Type B pancreatic cell (in vitro differentiated cells): ENCODE measurements at places on chromosomes 16 and 17. TPM values are rescaled to one million over a fixed set of nuclear protein-coding genes. Genes with fewer than 3 reads are reported as not detected.

DNA sequence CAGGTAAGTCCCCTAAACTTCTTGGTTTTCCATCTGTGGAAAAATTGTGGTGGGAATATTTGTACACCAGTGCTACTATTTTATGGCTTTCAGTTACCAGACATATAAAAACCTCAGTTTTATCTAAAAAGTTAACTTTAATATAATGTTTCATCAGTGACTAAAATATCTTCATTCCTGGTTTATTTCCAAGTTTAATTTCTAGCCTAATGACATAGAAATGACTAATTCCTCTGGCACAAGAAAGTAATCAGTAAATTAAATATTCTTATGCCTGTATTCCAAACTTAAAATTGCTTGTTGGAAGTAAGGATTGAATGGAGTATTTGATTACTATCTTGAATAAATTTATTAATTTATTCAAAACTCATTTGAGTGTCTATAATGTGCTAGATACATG is 757.0 kb downstream of the CDH11 start:
- DNase-seq: no peak

GRCh38 chr16:89565256-89565505 is 4.7 kb downstream of the RPL13 start:
- DNase-seq: no peak

DNA sequence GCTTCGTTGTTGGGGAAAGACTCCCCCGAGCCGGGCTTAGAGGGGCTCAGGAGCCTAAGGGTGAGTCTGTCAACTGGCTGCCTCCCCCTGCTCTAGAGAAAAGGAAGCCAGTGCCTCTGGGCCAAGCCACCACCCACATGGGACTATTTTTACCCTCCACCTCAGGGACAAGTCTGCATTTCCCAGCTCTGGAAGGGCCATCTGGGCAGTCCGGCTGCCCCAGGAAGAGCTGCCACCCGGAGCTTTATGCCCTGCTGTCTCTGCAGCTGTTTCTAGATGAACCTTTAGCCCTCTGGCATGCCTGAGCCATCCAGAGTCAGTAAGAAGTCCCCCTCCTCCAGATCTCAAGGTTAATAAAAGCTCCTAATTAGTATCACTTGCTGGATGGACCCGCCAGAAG is 5.3 kb upstream of the RPRML start:
- DNase-seq: no peak

- DNase-seq: no peak
Measured at GRCh38 chr16:85491058-85491771, 121.9 kb upstream of the GSE1 start.

GRCh38 chr16:84476401-84476800 is 28.1 kb downstream of the MEAK7 start:
- peak; percentile 31 for DNase-seq

DNA sequence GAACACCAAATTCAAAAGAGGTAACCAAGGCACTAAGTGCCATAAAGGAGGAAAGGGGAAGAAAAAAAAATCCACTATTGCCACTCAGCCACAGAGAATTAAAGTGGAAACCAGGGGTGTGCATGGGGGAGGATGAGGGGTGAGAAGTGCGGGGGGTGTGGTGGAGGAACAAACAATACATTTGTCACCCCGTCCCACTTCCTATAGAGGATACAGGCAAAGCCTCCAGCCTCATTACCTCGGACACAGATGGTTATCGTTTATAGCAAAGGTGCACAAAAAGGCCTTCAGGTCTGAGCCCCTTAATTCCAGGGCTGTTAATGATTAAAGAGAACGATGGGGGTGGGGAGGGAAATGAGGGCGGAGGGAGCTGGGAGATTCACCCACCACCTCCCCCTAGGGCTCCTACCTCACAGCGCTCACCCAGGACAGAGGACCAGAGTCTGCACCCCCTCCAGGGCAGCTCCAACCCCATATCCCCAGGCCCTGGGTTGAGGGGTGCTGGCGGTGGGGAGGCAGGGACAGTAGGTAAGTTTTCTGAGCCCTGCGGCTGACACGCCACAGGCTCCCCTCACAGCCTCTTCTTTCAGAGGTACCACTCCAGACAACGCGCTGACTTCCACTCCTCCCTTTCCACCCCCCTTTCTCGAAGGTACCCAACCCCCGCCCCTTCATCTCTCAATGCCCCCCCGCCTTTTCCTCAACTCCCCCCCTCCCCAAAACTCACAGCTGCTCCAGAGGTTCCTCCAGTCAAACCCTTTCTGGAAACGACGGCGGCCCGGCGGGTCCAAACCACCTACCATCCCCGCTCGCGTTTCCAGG is 470 bp downstream of the DCUN1D3 start:
- DNase-seq: no peak

- DNase-seq: no peak
Measured at GRCh38 chr16:8967132-8967821, 3.6 kb upstream of the USP7 start.

- DNase-seq: no peak
Measured at GRCh38 chr16:85303354-85303883, 191.1 kb upstream of the CIBAR2 start.

DNA sequence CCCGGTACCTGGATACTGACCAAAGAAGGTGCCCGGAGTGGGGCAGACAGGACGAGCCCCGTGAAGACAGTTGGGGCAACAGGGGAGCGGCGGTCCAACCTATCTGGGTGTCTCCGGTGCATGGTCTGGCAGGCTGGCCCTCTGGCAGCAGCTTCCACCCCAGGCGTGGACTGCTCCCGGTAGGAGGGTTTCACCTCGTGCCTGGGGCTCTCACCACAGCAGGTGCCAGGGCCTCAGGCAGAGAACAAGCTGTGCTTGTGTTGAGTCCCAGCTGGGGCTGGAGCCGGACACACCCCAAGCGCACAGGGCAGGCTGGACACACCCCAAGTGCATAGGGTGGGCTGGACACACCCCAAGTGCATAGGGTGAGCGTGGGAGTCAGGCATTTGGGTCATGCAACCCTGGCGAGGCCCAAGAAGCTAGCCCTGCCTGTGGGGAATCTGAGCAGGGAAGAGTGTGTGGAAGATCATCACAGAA is 1.5 kb upstream of the FBXL16 start:
- no peak for DNase-seq

DNA sequence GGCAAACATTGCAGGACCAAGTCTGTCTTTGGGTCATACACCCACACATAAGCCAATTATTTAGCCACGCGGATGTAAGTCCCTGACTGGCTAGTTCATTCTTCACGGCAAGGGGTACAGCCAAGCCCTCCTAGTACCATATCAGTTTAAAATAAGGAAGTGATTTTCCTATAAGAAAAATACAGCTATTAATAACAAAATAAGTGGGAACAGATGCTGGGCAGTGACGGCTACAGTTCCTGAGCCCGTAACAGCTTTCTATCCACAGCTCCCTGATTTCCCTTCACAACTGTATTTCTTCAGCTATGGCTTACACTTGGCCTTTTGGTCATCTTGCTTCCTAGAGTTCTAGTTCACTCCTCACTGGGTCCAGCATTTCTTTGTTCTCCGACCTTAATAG is 542.4 kb upstream of the C16orf82 start:
- no peak for DNase-seq

GRCh38 chr16:58000706-58001676 is at the start of gene USB1:
TSS of gene USB1 (plus strand) at chr16:58001407. CDS start at chr16:58001484, 77 bp downstream.
- peak; percentile 89 for DNase-seq

- no peak for DNase-seq
Measured at GRCh38 chr17:36532435-36532975, 2.2 kb downstream of the MYO19 start.

- no peak for DNase-seq
Measured at GRCh38 chr16:17459903-17460521, 10.7 kb downstream of the XYLT1 start.

GRCh38 chr17:35338230-35338629 is 35.2 kb downstream of the SLFN11 start:
- DNase-seq: no peak

- no peak for DNase-seq
Measured at GRCh38 chr16:66378741-66379570, 12.5 kb downstream of the CDH5 start.

GRCh38 chr17:1808644-1809043 is 21.1 kb downstream of the SMYD4 start:
- DNase-seq: no peak

DNA sequence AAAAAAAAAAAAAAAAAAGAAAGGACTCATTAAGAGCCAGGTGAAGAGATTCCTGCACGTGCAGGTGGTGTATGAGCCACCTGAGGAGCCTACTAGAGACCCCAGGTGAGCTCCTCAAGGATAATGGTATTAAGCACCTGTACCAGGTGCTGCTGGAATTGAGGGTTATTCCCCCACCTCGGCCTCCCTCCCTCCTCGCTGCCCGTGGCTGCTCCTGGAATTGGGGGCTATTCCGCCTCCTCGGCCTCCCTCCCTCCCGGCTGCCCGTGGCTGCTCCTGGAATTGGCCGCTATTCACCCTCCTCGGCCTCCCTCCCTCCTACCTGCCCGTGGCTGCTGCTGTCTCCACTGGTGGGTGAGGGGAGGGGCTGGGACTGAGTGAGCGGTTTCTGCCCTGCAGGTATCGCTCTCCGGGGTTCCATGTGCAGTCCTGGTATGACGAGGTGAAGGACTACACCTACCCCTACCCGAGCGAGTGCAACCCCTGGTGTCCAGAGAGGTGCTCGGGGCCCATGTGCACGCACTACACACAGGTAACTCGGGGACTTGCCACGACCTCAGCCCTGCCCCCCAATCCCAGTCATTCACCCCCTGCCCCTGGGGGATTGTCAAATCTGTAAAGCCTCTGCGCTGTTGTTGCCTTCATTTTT is 29.3 kb downstream of the CRISPLD2 start:
- DNase-seq: no peak

DNA sequence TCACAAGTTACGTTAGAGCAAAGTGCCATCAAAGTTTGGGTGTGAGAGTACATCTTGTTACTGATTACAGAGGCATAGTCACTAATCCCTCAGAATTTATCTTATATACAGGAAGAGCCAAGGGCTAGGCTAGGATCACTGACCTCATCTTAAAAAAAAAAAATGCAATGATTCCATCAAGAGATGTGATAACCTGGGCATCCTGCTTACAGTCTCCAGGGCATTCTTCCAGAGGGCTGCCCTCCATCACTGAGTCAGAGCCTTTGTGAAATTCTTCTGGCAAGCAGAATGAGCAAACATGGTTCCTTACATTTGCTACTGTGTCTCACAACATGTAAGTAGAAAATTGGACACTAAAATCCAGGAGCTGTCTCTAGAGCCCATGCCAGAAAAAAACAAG is 410.6 kb downstream of the ZFHX3 start:
- no peak for DNase-seq

- no peak for DNase-seq
Measured at GRCh38 chr16:675884-676564, 553 bp downstream of the RHBDL1 start.

DNA sequence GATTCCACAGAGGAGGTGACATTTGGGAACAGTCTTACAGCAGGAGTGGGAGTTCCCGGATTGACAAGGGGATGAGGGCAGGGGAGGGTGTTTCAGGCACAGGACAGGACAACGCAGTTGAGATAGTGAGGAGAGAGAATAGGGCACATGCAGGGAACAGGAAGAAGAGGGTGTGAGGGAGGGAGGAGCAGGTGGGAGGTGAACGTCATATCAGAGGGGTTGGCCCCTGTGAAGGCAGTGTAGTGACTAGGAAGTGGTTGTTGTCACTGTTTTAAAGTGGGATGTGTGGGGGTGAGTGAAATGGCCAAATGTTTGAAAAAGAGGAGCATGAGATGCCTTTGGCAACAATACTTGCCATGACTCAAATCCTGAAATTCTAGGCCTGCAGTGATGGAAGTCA is 12.2 kb downstream of the PRKCB start:
- no peak for DNase-seq

- no peak for DNase-seq
Measured at GRCh38 chr16:15494236-15494635, 59.8 kb downstream of the BMERB1 start.

DNA sequence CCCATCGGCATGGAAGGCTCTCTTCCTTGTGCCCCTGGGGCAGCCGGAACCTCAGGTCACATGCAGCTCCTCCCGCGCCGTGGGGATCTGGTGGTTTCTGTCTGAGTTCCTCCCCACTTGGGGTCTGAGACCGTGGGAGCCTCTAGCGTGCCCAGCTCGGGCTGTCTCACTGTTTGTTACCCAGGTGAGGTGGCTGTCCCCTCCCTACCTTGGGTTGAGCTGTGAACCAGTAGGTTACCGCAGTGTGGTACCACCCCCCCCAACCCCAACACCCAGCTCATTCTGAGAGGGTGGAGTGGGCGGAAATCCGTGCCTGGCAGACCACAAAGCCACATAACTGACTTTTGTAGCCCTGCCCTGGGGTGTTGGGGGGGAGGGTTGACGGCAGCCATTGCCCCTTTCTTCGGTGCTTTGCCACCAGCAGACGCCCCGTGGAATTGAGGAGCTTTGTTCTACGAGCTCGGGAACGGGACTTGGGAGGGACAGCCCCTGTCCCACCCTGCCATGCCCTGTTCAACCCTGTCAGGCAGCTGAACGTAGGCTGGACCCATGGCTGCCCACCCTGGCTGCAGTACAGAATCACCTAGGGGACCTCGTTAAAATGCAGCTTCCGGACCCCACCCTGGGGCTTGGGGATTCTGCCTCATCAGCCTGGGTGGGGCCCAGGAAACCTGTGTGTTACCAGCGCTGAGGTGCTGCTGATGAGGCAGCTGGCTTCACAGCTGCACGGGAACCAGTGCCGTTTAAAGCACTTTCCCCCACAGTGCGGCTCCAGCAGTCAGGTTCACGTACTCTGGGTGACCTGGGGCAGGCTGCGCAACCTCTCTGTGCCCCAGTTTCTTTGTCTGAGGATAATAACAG is 18.5 kb downstream of the RAP1GAP2 start:
- no peak for DNase-seq

DNA sequence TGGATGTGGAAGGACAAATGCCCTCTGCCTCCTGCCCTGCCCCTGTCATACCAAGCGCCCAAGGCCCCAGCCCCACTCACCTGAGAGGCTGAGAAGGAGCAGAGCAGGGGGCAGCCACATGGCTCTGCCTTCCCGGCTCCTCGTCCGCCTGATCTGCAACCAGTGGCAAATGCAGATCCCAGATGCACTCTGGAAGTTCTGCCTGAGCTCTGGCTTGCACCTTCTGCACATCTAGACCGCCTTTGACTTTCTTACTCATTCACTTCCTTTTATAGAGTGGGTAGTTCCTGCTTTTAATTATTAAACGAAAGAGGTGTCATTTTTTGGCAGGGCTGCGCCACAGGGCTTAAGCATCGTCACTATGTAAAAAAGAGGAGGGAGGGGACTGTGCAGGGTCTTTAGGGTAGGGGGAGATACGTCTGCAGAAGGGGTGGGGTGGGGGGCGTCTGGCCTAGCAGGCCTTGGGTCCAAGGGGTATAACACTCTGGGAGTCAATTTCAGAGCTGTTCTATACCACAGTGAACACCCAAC is at the start of gene CD300LB:
TSS of gene CD300LB (minus strand) at position 245 of the 531 bp plus-strand sequence. CDS start at position 120, 125 bp downstream.
- peak; percentile 53 for DNase-seq

GRCh38 chr16:86018941-86019340 is 120.0 kb downstream of the IRF8 start:
- DNase-seq: no peak

- DNase-seq: no peak
Measured at GRCh38 chr17:16473044-16474011, 18.7 kb downstream of the LRRC75A start.

Gene CDH13
- 3.1 and 46.4 TPM in 2 replicates for total RNA-seq

Gene C1QTNF8
- not detected in 2 replicates for total RNA-seq

Gene SDK2
- 4.6 and 47.3 TPM in 2 replicates for total RNA-seq

Gene ADAT1
- 39.6 and 51.9 TPM in 2 replicates for total RNA-seq
